ENCODE measurements at places on chromosomes 1 and 21.

GRCh38 chr1:181504399-181504842 lies 21.1 kb downstream of the CACNA1E start:
- peak; percentile 23 for DNase-seq

DNA sequence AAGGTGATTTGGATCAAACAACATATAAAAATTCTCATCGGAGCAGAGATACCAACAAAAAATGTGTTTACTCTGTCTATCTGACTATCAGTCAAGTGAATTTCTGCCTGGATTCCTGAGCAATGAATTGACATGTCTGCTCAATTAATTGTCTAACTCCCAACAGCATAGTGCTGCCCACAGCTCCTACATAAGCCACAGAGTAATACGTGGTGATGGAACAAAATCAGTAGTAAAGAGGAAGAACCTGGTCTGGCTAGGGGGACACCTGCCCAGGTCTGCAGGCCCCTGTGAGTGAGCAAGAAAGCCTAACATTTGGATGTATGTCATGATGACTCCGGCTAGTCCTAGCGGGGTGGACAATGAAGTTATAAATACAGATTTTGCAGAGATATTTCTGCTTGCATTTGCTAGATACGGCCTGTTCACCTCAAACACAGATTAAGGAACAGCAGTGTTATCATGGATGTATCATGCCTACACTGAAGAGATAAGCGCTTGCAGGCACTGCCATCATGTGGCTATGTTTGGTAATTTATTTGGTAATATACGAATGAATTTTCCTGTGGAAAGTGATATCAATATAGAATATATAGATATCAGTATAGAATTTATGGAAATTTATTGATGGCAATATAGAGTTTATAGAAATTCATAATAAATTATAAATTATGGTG lies 69.6 kb upstream of the LRRC8B start:
- peak; percentile 57 for DNase-seq

- DNase-seq, result peak; percentile 18
These were observed 194.6 kb downstream of the ST6GALNAC3 start for GRCh38 chr1:76269155-76269554.

- no peak for DNase-seq
These were observed 91.9 kb upstream of the PLXNA2 start for GRCh38 chr1:208336137-208336518.

DNA sequence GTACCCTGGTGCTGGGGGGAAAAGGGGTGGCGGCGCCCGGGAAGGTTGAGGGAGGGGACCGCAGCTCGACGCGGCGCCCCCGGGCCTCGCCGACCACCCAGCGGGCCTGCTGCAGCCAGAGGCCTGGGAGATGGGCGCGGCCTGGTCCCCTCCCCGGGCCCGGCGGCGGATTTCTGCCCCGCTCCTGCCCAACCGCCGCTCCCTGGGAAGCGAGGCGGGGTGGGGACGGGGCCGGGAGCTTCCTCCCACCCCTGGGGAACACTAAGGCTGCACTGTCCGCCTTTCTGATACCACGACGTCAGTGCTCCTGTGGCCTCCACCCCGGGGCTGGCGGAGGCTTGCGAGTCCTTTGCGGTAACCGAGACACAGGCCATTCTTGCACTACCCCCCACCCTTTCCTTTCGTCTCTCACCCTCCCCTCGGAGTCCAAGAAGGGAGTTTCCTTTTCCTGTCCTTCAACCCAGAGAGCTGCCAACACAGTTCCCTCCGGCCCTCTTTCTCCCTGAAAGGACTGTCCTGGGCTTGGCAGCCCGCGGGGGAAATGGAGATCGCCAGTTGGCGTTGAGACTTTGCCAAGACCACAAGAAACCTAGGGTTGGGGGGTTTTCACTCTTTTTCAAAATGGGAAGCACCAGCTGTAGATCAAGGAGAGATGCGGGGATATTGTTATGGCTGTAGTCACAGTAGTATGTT lies 742 bp downstream of the SH3GLB1 start:
- no peak for DNase-seq

- DNase-seq, result peak; percentile 36
These were observed 14.4 kb downstream of the CD55 start for GRCh38 chr1:207335695-207336363.

DNA sequence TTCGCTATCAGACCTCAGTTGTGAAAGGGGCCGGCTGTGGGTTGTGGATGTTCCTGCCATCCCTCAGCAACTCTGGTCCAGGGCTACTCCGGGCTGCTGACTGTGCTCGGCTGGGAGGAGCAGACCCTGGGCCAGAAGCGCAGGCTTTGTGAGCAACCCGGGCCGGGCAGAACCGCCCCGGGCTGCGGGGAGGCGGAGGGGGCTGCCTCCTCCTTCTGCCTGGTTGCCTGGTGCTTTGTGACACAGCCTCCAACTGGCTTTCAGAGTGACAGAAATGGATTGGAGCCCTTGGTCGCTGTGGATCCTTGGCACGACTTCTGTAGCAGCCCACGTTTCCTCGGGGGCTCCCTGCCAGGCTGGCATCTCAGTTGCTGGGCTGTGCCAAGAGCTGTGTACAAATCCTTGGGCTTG lies 10.0 kb downstream of the DRAXIN start:
- no peak for DNase-seq

GRCh38 chr1:232328486-232329102 lies 301.3 kb downstream of the SIPA1L2 start:
- no peak for DNase-seq

DNA sequence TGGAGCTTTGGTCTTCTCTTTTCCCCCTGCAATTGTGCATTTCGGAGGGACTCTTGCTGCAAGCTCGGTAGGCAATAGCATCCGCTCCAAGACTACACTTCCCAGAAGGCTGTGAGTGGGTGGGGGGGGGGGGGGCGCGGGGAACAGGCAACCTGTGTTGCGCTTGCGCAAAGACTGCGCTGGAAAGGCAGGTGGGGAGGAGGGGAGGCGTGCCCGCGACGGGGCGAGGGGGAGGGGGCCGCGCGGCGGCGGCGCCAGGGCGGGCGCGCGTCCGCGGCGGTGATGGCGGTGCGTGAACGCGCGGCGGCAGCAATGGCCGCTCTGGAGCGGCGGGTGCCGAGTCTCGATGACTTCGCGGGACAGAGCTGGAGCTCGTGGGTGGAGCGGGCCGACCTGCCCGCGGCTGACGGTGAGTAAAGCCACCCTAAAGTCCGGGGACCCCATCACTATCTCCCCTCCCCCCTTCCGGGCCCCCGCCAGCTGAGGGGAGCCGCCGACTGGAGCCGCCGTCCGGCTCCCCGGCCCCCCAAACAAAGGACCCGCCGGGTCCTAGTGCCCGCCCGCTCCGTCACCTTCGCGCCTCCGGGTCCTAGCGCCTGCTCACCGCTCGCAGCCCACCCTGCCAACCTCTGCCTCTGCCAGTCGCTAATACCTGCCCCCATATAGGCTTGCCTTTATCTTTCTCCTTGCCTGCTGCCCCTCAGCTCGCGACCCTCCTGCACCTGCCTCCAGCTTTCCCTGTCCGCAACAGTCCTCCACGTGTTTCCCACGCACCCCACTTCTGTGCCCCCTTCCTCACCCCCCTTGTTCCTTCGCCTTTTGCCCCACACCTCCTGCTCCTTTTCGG lies at the start of gene ATXN7L2:
Gene ATXN7L2 (plus strand): TSS at position 234 of the 847 bp plus-strand sequence. CDS start 49 bp downstream, at position 283.
- peak; percentile 89 for DNase-seq

GRCh38 chr1:38287036-38287435 lies 240.4 kb upstream of the POU3F1 start:
- DNase-seq, result no peak

DNA sequence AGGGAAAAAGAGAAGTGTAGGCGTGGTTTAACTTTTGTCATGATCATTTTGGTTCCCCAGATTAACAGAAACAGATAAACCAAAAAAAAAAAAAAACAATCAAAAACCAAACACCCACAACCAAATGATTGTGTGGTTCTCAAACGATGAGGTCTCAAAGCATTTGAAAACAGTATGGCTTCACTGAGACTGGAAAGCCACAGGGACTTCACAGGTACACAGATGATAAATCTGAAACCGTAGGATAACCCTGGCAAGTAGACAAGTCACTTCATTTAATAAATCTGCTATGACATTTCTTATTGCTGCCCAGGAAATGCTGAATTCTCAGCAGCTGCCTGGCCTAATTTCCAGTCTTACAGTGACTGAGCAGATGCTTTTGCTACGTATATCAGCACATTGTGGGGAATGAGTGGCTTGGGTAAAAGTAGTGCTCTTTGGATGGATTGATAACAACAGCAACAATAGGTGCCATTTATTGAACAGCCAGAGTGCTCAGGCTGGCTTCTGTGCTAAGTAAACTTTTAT lies 6.1 kb downstream of the ST6GALNAC3 start:
- DNase-seq, result no peak

DNA sequence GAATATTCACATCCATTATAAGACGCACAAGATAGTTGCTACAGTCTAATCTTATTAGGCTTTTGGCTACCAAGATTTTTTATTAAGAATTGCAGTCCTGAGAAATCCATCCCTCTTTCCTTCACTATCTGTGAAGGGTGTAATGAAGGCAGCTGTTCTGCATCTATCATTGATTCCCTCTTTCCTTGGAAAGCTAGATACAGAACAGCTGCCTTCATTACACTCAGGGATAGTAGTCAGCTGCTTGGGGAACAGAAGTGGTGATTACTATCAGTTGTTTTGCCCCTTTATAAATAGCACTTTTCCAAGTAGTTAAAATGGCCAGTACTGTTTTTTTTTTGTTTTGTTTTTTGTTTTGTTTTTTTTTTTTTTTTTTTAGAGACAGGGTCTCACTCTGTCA lies 70.2 kb downstream of the IARS2 start:
- no peak for DNase-seq

- DNase-seq, result peak; percentile 72
These were observed 9.6 kb downstream of the VPS26C start for GRCh38 chr21:37257511-37257966.

DNA sequence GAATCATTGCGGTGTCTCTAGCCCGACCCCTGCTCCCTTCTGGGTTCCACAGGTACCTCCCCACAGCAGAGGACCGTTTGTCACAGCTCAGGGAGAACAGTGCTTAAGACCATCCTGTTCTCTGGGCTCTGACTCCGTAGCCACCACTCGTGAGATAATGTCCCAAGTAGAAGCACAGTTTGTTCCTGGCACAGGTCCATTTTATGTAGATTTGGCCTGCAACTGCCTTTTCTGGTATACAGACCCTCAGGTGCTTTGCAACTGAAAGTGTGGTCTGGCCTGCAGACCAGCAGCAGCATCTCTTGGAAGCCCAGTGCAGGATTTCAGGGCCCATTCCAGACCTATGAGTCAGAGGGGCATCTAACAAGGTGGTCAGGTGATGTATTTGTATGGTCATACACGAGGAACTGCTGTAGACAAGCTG lies 28.4 kb upstream of the TMEM125 start:
- no peak for DNase-seq

GRCh38 chr1:208581667-208582066 lies 337.5 kb upstream of the PLXNA2 start:
- no peak for DNase-seq

- DNase-seq, result no peak
These were observed 1.7 kb downstream of the ZC3H12A start for GRCh38 chr1:37476087-37476452.

- DNase-seq, result no peak
These were observed 16.7 kb downstream of the FMO3 start for GRCh38 chr1:171107262-171107940.

GRCh38 chr1:193368302-193368701 lies 181.9 kb upstream of the B3GALT2 start:
- DNase-seq, result peak; percentile 61

- DNase-seq, result no peak
These were observed 42.4 kb downstream of the ZNF697 start for GRCh38 chr1:119605686-119606085.

DNA sequence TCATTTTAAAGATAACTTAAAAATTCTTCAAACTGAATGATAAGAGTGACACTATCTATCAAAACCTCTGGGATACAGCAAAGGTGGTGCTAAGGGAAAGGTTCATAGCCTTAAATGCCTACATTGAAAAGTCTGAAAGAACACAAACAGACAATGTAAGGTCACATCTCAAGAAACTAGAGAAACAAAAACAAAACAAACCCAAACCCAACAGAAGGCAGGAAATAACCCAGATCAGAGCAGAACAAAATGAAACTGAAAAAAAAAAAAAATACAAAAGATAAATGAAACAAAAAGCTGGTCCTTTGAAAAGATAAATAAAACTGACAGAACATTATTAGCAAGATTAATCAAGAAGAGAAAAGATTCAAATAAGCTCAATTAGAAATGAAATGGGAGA lies 6.8 kb downstream of the ODF2L start:
- no peak for DNase-seq

DNA sequence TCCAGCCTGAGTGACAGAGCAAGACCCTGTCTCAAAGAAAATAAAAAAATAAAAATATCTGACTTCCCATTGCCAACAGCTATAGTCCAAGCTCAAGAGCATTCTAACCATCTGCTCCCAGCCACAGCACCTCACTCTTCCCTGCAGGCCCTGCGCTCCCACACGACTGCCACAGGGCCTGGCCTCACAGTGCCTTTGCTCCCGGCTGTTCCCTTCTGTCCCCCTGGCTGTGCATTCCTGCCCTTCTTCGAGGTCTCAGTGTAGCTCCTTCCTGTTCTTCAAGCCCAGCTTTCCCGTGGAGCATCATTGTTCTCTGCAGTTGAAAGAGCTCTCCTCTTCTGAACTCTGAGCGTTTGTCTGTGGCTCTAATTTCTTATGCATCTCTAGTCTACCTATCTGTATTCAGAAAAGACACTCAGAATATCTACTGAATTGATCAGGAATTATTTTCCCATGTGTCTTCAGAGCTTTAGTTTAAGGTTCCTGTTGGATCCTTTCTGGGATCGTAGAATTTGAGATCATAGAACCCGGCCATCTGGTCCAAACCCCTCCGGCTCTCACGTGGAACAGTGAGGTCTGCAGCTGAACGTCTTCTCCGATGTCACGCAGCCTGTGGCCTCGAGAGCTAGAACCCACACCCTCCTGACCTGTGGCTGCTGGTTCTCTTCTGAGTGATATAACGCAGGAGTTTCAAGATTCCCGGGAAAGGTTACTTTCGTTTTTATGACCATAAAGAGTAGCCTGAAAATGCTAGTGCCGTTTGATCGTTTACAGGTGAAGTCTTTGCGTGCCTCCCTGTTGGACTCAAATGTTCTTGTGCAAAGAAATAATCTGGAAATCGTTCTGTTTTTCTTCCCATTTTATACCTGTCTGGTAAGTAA lies 54.4 kb downstream of the DOP1B start:
- peak; percentile 27 for DNase-seq

GRCh38 chr1:234968451-234968850 lies 160.2 kb downstream of the TOMM20 start:
- DNase-seq, result no peak

DNA sequence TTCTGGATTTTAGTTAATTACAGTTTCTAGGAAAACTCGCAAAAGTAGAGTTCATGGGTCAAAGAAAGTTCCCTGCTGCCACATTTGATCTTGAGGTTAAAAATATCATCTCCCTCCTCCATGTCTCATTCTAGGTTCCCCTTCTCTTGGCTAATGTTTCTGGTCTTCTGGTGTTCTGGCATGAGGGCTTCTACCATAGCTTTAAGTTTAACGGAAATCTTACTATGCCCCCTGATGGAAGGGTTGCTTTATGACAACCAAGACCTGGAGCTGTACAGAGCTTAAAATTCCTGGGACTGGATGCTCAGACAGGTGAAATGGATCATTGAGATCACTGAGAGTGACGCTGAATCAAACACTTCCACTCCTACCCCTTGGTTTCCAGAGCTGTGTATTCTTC lies 1881.7 kb downstream of the MRPL39 start:
- DNase-seq, result no peak
